ENCODE measurements at places on chromosomes 6 and 20.
A peak's percentile ranks its signal among the peaks of the same experiment; 100 is the strongest.

DNA sequence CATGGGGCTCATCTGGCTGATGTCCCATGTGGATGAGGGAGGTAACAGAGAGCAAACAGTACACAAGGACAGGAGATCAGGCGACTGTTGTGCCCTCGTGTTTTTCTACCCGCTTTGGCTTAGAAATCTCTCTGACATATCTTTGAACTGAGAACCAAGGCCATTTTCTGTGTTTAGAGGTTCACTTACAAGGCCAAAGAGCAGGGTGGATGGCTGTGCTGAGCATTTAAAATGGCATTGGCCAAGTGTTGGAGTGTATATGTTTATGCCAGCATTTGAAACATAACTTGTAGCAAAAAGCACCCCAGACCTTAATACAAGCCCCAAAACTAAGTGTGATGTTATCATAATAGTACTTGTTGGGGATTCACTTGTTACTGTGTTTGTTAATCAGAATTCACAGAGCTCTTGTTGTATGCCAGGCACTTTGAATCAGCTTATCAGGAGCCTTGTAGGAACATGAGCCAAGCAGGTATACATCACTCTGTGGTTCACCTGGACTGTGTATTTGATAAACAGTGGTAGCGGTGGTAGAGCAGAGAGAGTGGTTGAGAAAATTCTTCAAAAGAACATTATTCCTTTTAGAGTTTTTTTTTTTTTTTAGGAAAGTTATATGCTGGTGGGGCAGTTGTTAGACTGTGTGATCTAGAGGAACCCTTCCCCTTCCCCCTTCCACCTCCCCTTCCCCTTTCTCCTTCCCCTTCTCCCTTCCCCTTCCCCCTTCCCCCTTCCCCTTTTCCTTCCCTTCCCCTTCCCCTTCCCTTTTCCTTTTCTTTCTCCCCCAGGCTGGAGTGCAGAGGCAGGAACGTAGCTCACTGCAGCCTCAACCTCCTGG is 71.3 kb downstream of the ATRN start:
- no peak for DNase-seq

DNA sequence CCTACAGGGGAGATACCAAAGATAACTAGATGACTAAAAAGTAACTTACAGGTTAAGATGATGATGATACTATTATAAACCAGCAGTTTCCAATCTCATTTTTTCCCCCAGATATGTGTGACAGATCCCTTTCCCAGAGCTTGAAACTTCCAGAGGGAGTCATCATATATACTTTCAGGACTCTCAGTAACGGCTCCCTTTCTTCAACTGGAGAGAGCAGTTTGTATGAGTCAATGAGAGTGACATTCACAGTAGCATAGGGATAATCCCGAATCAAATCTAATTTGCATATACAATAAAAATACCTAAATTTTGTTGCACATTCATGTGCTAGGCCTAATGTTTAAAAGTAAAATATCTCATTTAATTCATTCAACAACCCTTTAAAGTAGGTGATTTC is 29.7 kb downstream of the IGF2R start:
- DNase-seq, result no peak

DNA sequence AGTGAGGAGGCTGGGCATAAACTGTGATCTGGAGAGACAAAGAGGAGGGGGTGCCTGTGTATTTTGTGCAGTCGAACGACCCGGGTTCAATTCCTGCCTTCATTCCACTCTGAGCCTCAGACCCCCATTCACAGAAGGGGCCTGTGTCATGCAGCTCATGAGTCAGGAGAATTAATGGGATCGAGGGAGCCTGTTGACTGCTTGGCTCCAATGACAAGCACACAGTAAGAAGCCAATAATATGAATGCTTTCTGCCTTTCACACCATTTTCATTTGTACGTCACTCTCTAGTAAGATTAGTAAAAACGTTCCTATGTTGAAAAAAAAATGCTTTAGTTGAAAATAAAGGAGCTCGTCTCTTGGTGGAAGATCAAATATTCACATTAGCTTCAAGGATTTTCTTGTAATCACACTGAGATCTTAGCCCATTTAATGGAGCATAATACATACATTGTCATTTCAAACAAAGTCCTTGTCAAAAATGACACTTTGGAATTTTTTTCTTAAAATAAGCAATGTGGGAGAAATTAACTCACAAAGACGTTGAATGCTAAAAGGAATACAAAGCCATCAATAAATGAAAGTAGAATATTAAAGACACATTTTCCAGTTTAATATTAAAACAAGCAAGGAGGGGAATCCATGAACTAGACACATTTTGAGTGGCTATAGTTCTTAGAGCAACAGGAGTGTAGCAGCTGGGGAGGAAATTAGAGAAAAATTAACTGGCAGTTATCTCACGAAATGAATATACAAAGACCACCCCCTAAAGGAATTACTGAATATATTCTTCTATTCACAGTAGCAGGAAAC is 246.7 kb upstream of the AFDN start:
- DNase-seq, result no peak

- DNase-seq, result peak; percentile 9
These were observed 182.4 kb upstream of the MCHR2 start for GRCh38 chr6:100176311-100176950.

DNA sequence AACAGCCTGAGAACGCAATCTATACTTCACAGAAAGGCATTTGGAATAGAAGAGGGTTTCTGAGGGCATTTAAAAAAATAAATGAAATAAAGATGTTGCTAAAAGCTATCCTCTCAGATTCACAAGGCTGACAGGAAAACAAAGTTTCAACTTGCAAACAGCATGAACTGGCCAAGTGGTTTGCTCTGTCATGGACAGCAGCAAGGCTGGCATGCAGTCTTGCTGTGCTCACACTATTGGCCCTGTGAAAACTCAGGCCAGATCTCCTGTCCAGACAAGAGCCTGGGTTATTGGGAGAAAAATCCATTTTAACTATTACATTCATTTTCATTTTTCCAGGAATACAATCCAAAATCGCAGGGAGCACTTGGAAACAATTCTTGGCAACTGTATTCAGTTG is 506.2 kb upstream of the SLC35B3 start:
- no peak for DNase-seq

GRCh38 chr6:34176261-34177031 is 30.6 kb upstream of the GRM4 start:
- no peak for DNase-seq

All from endothelial cell (in vitro differentiated cells).